CD4-positive, alpha-beta T cell treated with Interleukin-1 beta for 1 hour (primary cell): ENCODE measurements at places on chromosomes 4 and X.

DNA sequence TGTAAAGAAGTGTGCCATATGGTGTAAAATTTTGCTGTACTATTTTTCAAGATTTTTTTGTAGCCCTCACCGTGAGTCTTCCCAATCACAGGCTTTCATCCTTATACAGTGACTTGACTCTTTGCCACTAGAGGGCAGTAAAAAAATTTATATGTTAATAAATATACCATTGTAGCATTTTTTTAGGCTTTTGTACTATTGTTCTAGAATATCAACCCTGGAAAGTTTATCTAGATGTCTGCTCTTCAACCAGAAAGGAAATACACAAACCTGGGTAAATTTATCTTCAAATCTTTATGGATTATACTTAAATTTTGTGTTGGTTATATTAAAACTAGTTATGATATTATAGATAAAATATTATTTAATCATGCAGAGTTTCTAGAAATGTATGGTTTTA, 235.3 kb downstream of the TENM3 start:
- DNase-seq: peak; percentile 30

- DNase-seq: no peak
Measured at GRCh38 chrX:136496186-136496763, 1.1 kb upstream of the HTATSF1 start.

- DNase-seq: no peak
Measured at GRCh38 chrX:73916931-73917667, 354.1 kb downstream of the CHIC1 start.

DNA sequence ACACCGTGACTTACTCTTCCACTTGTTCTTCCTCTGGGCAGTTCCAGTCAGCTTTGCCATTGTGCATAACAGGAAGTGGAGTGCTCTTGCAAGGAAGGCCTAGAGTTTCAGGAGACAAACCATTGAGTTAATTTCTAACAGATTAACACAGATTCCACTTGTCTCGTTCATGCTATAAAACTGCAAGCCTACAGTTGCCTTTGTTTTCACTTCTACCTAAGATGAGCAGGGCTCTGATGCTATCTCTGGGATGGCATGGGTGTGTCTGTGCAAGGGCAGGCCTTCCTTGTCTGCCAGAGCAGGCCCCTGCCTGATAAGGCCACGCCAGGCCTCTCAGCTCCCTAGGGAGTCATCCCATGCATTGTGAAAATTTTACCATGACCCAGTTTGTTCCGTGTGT, 67.7 kb upstream of the PGRMC2 start:
- no peak for DNase-seq

- DNase-seq: no peak
Measured at GRCh38 chrX:24026432-24026831, 554 bp downstream of the KLHL15 start.

DNA sequence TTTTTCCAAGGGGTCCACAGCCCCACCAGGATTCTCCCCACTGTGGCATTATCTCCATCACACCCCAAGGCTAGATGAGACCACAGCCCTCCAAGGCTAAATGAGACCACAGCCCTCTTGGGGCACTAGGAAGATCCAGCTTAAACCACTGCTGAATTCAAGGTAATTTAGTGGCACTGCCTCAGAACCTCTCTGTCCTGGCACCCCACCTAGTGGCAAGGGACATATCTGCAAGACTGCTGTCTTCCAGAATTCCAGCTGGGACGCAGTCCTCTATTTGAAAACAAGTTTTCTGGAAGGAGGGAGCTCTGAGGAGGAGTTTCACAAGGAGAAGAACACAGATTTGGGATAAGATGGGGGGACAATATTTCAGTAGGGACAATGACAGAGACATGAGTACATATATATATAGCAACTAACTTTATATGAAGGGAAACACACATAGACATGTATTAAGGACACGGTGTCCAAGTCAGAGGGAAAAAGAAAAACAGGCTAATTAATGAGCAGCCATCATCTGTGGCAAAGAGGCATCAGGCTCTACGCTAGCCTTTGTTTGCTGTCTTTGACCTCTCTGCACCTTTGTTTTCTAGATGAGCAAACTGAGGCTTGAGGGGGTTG, 9.3 kb downstream of the CETN2 start:
- no peak for DNase-seq

DNA sequence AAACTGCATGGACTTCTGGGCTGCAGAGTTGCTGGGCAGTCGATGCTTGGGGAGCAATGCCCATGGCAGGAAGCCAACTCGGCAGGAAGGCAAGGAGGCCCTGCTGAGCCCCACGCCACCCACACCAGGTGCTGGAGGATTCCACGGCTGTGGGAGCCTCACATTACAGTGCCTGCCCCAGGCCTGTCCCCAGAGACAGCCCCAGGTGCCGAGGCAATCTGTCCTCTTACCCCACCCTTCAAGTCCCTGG, 53.9 kb downstream of the HMX1 start:
- DNase-seq: no peak

GRCh38 chrX:105701310-105702052, 120.9 kb upstream of the NRK start:
- no peak for DNase-seq
